Mammary epithelial cell (primary cell): ENCODE measurements at places on chromosomes 4 and X. TPM values are rescaled to one million over a fixed set of nuclear protein-coding genes. Genes with fewer than 3 reads are reported as not detected.

DNA sequence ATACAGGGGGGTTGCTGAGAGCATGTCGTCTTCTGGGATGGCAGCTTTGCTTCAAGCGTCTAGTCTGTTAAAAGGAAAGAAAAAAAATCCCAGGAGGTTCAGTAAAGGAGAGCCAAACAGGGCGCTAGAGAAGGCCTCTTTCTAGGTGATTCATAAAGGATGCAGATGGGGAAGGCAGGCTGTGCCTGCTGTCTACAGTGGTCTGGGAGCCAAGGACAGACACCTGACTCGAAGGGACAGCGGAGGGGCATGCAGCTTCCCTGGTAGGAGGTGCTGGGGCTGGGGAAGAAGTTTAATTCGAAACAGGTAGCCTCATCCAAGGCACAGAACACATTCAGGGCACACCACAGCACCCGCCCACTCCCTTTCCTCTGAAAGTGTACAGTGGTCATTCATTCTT is 19.9 kb downstream of the BCOR start:
- no peak for DNase-seq

DNA sequence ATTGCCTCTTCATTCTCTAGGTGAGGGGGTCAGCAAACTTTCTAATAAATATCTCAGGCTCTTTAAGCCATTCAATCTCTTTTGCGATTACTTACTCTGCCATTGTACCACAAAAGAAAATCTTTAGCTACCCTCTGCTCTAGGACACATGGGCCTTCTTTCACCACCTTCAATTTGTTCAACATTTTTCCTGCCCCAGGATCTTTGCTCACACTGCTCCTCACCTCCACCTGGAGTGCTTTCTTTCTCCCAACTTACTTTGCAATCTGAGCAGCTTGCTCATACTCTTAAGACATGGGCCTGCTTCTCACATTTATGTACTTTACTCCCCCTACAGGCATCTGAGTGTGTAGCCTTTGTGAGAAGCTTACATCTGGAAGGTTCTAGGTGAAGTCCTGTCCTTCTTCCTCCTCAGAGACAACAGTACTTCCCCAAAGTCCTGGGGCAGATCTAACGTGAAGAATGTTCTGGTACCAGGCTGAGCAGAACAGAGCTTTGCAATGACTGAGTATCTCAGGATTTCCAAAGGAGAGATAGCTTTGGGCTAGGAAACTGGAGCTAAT is 55.0 kb upstream of the PRDM5 start:
- peak; percentile 47 for DNase-seq

GRCh38 chrX:156004740-156005139 is 7.2 kb downstream of the IL9R start:
- DNase-seq, result no peak

DNA sequence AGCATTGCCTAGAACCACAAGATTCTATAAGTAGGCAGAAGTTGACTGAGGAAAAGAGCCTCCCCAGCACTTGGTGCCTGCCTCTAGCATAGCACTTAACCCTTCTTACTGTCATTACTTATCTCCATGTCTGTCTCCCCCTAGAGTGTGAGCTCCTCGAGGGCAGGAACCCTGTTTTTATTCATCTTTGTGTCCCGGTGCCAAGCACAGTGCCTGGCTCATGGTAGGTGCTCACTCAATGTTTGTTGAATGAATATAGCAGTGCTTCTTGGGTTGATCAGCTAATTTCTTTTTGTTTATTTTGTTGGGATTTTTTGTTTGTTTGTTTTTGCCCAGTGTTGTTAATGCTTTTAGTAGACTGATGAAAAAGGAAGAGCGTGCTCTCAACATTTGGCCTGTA is 30.3 kb downstream of the KLF3 start:
- no peak for DNase-seq

- no peak for DNase-seq
These were observed 9.8 kb downstream of the ATP2B3 start for GRCh38 chrX:153527208-153527607.

DNA sequence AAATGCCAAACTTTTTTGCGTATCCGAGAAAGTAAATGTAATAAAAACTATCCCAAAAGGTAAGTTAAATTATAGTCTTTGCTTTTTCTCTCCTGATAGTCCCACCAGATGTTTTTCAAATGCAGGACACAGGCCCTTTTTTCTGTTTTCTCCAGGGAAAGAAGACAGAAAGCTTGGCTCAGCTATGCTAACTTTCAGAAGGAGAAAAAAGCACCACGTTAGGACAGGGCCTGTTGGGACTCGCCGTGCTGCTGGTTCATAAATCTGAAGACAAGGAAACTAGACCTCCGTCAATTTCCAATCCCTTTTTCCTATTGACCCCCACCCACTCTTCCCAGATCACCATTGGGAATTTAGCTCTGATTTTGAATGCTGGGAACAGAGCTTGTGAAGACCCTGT is 220.9 kb upstream of the SFRP2 start:
- DNase-seq, result no peak

DNA sequence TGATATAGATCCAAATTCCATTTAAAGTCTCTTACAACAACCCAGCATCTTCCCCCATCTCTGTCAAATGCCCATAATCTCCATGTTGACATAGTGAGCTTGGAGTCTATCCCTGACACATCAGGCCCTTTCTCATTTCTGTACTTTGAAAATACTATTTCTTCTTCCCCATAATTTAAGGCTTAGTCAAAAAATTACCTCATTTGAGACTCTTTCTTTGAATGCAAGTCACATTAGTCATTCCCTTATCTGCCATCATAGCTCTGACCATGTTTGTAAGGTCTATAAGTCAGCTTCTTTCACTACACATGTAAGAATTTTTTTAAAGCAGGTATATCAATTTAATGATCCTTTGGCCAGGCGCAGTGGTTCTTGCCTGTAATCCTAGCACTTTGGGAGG is 99.9 kb downstream of the DDX60 start:
- peak; percentile 75 for DNase-seq

DNA sequence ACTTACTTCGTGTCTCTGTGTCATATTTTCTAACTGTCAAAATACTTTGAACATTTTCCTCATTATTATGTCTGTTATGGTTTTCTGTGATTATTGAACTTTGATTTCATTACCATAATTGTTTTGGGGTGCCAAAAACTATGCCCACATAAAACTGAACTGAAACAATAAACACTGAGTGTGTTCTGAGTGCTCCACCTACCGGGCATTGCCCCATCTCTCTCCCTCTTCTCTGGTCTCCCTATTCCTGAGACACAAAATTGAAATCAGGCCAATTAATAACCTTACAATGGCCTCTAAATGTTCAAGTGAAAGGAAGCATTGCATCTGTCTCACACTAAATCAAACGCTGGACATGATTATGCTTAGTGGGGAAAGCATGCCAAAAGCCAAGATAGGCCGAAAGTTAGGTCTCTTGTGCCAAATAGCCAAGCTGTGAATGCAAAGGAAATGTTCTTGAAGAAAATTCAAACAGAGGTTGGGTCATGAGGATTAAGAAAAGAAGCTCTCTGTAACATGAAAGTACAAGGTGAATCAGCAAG is 972.3 kb downstream of the PCDH7 start:
- DNase-seq, result no peak

- no peak for DNase-seq
These were observed 77.5 kb downstream of the HTRA3 start for GRCh38 chr4:8346838-8347605.

DNA sequence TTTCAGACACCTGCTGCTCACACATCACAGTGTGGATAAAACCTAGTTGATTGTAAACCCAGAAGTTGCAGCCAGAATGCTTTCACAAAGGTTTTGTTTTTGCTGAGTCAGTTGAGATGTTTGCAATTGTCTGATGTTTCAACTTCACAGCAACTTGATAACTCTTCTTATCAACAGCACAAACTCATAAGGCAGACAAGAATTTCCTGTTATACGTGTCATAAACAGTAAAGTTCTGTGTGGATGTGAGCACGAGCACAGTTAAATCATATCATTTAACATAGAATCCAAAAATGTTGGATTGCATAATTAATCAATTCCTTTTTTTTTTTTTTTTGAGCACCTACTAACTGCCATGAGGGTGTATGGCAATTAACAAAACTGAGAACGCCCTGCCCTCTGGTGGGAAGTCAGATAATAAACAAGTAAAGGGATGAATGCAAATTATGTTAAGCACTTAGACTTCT is 512.2 kb downstream of the PDHA2 start:
- peak; percentile 14 for DNase-seq

- DNase-seq, result no peak
These were observed 184.4 kb downstream of the DKK2 start for GRCh38 chr4:106851726-106852125.

DNA sequence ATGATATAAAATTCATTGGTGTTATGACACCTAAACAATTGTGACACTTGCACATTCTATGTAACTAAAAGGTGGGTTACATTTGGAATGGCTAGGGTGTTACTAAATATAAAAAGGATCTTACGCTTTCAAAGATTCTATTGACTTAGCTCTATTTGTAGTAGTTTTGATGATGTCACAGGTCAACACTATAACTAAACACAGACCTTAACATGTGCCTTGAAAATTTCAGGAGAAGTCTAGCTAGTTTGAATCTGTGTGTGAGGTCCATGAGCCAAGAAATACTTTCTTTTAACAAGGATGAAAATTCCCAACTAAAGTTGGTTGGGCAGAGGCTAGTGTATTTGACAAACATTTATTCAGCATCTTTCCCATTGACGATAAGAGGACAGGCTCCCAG is 298.0 kb downstream of the GPAT3 start:
- DNase-seq, result no peak

GRCh38 chr4:41050116-41050515 is 164.2 kb downstream of the APBB2 start:
- DNase-seq, result no peak

DNA sequence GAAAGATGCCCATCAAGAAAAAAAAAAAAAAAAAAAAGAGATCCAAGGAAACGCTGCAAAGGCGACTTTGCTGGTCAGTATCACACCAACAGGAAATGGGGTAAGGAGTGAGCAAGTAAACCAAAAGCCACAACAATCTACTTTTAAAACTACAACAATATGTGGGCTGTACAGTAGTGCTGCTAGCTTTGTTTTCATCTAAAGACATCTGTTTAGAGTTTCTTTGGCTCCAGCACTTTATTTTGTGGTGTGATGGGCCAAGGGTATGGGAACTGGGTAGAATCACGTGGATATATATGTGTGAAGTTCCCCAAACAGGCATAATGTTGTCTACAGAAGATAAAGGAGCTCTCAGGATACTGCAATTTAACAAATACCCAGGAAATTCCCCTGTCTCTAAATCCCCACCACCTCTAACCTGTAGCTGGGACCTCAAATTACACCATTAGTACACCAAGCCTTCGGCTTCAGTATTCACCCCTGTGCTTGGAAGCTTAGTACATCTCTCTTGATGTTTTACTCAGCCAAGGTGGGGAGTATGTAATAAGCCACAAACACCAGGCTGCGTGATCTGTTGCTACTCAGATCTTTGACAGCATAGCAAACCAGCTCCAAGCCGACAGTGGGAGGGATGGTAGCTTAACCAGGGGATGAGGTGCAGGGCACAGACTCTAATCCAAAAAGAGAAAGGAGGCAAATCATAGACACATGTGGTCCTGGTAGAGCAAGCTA is 207.9 kb downstream of the HS6ST2 start:
- no peak for DNase-seq

The SORCS2 gene
- 1.2 and 1.6 TPM in 2 replicates for total RNA-seq

The TRMT2B gene
- total RNA-seq, result 12.2 and 15.5 TPM in 2 replicates

The FAM9B gene
- total RNA-seq, result not detected

The ARSD gene
- total RNA-seq, result 19.5 TPM
